ENCODE measurements at places on chromosomes 13 and 19.

DNA sequence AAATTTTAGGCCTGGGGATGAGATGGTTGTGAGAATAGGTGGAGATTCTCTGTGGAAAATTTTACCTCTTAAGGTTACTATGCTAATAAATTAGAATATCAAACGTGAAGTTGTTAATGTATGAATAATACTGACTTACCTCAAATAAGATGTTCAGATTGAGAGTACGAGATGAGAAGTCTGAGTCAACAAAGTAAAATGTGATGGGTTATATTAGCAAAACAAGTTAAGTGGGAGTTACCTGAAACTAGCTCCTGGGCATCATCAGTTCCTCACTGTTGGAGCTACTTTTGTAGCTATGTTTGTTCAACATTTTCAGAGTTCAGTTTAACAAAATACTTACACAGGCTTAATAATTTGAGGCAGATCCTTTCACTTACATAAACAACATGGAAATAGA, 108.6 kb downstream of the PIBF1 start:
- no peak for DNase-seq

DNA sequence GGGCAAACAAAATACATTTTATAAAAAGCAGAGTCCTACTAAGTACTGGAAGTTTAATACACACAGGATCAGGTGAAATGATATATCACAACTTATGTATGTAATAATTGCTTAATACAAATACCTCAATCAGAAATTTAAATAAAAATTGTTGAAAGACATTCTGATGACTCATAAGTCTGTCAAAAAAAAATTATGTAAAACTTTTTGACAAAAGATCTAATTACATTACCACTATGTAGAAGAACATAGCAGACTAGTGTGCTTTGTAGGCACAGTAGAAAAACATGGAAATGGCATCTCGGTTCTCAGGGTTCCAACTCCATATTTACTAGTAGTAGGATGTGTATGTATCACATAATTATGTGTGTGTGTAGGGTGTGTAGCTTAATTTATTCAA, 156.2 kb downstream of the DNAJC3 start:
- DNase-seq, result no peak

DNA sequence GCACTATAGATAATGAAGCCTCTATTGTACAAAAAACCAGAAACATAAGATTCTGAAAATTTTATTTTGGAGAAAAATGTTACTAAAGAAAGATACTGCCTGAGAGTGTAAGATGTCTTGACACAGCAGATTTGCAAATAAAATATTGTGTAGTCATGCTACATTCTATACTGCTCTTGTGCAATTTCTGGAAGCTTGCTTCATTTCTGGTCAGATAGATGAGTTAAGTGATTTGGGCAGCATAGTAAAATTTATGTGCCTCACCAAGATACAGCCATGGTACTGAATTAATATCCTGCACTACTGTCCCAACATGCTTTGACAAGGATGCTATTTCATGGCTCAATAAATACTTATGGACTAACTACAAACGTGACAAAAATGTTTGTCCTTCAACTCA, 55.1 kb upstream of the STARD13 start:
- no peak for DNase-seq

GRCh38 chr13:98284679-98285078, 107.6 kb upstream of the RNF113B start:
- DNase-seq, result no peak

DNA sequence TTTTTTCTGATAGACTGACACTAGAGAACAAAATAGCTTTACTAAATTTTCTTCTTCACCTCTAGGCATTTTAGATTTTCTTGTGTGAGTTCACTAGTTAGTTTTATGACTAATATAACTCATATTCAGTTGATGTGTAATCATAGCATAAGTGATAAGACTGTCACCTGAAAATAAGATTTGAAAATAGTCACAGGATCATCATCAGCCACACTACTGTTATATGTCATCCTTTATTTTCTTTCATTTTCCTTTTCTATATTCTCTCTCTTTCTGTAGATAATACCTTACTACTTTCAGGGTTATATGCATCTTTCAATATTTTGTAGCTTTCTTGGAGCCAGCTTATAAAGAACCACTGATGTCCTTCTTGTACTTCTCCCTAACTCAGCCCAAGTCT, 292.6 kb downstream of the TDRD3 start:
- no peak for DNase-seq

- DNase-seq, result no peak
Measured at GRCh38 chr13:110882972-110883371, 31.9 kb downstream of the ANKRD10 start.

DNA sequence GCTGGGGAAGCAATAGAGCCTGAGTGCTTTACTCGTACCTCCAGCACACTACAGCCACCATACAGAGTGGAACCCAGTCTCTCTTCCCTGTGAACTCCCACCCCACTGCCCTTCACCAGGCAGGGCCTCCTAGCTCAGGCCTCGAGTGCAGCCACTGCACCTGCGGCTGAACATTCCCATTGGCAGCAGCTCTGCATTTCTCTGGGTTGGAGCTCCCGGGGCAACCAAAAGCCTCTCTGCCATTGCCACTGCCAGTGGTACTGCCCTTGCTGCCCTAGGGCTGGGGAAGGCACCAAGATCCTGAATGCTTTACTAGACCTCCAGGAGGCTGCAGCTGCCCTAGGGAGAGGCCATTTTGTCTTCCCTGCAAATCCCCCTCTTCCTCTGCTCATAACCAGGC, 266.8 kb downstream of the TDRD3 start:
- DNase-seq, result no peak

DNA sequence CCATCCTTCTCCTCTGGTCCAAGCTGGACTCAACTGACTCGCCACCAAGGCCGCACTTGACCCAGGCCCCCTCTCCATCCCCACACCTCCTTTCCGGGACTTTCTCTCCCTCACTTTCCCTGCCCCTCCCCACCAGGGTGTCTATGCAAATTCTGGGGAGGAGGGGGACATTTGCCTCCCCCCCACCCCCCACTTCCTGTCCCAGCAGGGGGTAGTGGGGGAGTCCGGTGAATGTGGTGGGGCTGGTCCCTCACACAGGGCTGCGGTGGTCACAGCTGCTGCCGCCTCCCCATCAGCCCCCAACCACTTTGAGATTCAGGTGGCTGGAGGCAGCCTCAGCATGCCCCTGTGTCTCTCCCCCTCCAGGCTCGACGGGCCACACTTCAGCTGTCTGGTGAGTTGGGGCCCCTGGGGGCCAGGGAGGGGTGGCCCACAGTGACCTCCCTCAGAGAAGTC, 870 bp downstream of the SPIB start:
- no peak for DNase-seq

GRCh38 chr13:102693776-102694175, 1.1 kb downstream of the METTL21C start:
- no peak for DNase-seq
